H1 (cell line): ENCODE measurements at places on chromosomes 3 and 15.

- no peak for DNase-seq
- no peak overlapping the region for H3K4me3 ChIP-seq
- no peaks in the 10 kb centered on the region for H3K36me3 ChIP-seq
- no peaks in the 10 kb centered on the region for H3K27me3 ChIP-seq
- H3K4me1 ChIP-seq = peaks cover 10% of the 10 kb centered on the region
Observed at GRCh38 chr3:71865727-71866126, 80.8 kb upstream of the PROK2 start.

DNA sequence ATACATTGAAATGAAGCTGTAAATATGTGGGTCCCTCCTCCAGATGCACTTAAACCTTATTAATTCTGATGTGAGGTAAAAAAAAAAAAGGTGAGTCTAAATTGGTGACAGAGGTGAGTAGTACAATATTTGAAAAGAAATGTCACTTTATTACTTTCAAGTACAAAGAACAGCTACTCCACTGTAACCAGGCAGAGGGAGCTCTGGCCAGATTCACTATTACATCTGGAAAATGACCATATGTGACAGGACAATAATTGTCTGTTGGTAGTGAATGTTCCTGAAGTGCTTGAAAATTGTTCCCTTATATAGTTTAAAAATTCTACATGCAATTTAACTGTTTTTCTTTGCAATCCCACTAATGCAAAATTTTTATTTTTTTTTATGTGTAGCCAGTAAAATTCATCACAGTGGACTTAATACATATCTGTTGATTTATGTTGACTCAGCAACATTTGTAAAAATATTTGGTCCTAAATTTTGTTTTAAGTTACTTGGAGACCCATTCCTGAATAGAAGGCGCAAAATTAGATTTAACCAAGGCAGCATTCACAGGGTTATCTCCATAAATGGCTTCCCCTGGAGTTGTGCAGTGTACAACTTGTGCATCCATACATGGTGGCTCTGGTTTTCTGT, 231.9 kb upstream of the TBC1D5 start:
- no peaks in the 10 kb centered on the region for H3K27me3 ChIP-seq
- H3K36me3 ChIP-seq = no peaks in the 10 kb centered on the region
- DNase-seq = no peak
- no peak overlapping the region for H3K27ac ChIP-seq
- H3K4me3 ChIP-seq = no peak overlapping the region
- no peaks in the 10 kb centered on the region for H3K4me1 ChIP-seq

DNA sequence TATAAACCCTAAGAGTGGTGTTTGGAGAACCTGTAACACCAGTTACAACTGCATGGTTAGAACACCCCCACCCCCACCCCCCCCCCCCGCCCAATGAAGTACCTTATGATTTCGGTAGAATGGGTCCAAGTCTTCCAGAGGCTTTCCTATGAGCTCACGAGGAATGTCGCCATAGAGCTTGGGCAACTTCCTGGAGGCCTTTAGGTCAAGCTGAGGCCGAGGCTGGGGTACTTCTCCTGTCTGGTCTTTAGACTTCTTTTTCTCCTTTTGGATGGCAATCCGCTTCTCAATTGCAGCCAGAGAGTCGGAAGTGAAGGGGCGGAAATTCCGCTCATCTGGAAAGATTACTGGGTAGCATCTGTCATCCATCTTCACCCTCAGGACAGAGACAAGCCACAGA, 101.8 kb downstream of the SCN11A start:
- no peak overlapping the region for H3K27ac ChIP-seq
- H3K4me1 ChIP-seq = no peaks in the 10 kb centered on the region
- no peaks in the 10 kb centered on the region for H3K27me3 ChIP-seq
- no peak for DNase-seq
- H3K4me3 ChIP-seq = no peak overlapping the region

DNA sequence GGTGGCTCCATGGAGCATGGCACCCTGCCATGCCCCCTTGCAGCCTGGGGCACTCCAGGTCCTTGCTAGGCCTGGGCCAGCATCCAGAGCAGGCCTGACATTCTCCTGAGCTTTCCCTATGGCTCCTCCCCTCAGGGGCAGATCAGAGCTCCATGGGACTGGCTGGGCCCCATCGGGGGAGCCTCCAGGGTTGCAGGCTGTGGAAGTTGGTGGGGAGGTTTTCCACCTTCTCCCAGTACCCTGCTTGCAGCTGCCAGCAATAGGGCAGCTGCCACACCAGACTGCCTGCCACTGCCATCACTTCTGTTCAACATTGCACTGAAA, 75.7 kb upstream of the TP63 start:
- H3K36me3 ChIP-seq = no peaks in the 10 kb centered on the region
- H3K4me1 ChIP-seq = no peaks in the 10 kb centered on the region
- H3K27ac ChIP-seq = no peak overlapping the region
- H3K27me3 ChIP-seq = no peaks in the 10 kb centered on the region

DNA sequence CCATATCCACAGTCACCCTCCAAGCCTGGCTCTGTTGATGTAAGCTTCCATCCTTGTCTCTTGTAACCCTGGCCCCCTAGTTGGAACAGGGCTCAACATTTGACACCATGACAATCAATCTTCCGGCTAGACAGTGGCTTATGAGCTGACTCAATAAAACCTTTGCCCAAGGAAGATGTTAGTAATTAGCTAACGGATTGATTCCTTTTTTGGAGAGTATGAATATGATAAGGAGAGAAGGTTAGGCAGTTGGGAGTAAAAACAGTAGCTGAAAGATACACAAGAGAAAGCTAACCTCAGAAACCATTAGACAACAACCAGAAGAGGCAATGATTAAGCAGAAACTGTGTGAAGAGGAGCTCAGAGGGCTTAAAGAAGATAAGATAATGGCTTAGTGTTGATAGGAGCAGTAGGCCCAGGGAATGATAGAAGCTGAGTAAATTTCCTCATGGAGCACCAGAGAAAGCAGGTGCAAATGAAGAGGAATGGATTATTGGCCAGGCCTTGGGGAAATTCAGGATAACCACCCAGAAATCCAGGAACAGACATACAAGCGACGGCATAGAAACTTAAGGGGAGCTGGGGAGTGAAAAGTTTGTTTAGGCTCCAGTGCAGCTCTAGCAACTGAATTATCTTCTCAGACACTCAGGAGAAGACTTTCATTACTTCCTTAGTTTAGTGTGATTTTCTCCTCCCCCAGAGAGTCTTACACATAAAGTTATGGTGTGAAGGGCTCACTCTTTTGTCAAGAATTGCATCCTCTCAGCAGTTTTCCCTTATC, 7.8 kb upstream of the RFX7 start:
- no peak overlapping the region for H3K4me3 ChIP-seq
- H3K4me1 ChIP-seq = peaks cover 5% of the 10 kb centered on the region; the same call in 1 of the 2 replicates
- no peak overlapping the region for H3K27ac ChIP-seq
- H3K27me3 ChIP-seq = no peaks in the 10 kb centered on the region
- H3K36me3 ChIP-seq = no peaks in the 10 kb centered on the region
